A549 treated with DMSO at 1 μM for 4 hours (cell line): ENCODE measurements at places on chromosomes 2 and 18. TPM values are rescaled to one million over a fixed set of nuclear protein-coding genes. Genes with fewer than 3 reads are reported as not detected.

PPP1R1C gene
- 1.8 to 4.7 TPM (median 2.0 TPM) in 5 replicates for total RNA-seq

RSAD2 gene
- 0.15 to 0.62 TPM (median 0.34 TPM) in 5 replicates for total RNA-seq

BOLL gene
- total RNA-seq, result not detected in 5 replicates

SLC9A4 gene
- total RNA-seq, result not detected in 5 replicates

TSN gene
- total RNA-seq, result 52.1 to 70.7 TPM (median 62.9 TPM) in 5 replicates

RAD51AP2 gene
- not detected in 5 replicates for total RNA-seq

COLEC12 gene
- total RNA-seq, result 0.03 to 0.06 TPM (median 0.05 TPM) in 4 of 5 replicates, not detected in the other
